NCI-H1930 (cell line): ENCODE measurements at places on chromosomes 11 and 22.

DNA sequence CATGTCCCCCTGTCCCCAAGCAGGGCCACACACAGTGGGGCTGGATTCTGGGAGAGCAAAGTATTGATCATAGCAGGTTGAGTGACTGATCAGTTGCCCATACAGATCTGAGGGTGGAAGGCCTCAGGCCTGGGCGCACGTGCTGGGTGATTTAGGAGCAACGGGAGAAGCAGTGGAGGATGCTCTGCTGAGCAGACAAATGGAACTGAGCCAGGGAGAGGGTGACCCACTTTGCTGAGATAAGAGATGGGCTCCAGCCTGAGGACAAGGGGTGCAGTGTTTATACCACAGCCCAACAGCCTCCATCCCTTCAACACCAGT is 15.0 kb downstream of the GNAZ start:
- no peak for DNase-seq

- DNase-seq: no peak
Observed at GRCh38 chr11:19817265-19817851, 104.7 kb downstream of the NAV2 start.

- peak; percentile 21 for DNase-seq
Observed at GRCh38 chr11:64787526-64788320, 9.4 kb upstream of the SF1 start.

DNA sequence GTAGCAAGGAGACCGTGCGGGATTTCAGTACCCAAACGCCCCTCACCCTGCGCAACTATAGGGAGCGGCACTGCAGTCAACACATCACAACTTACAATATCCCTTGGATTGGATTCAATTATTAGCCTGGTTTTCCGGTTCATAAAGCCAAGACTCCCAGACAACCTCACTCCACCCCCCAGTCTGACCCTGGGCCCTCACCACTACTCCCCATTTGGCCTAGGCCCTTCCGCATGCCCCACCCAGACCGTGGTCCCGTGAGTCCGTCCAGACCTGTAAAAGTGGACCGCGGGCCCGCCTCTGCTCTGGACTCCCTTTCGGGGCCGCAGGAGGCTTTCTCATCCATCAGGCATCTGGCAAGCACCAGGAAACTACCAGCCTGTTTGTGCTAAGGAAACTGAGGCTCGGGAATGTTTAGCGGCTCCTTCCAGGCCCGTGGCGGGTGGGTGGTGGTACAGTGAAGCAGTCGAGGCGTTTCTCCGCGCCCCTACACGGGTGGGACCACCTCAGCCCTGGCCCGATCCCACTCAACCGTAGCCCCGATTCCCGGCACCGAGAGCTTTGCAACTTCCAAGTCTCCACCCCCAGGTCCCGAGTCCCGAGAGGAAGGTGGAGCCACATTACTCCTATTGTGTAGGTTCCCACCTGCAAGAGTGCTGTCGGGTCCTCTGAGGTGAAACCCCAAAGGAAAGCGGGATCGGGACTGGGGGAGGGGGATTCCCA is 679 bp upstream of the DPP3 start:
- DNase-seq: no peak

- DNase-seq: no peak
Observed at GRCh38 chr22:48717076-48717810, 1110.4 kb downstream of the BRD1 start.

GRCh38 chr11:36848660-36849059 is 250.6 kb upstream of the RAG2 start:
- no peak for DNase-seq

- no peak for DNase-seq
Observed at GRCh38 chr22:28430466-28431025, 249.1 kb downstream of the TTC28 start.

DNA sequence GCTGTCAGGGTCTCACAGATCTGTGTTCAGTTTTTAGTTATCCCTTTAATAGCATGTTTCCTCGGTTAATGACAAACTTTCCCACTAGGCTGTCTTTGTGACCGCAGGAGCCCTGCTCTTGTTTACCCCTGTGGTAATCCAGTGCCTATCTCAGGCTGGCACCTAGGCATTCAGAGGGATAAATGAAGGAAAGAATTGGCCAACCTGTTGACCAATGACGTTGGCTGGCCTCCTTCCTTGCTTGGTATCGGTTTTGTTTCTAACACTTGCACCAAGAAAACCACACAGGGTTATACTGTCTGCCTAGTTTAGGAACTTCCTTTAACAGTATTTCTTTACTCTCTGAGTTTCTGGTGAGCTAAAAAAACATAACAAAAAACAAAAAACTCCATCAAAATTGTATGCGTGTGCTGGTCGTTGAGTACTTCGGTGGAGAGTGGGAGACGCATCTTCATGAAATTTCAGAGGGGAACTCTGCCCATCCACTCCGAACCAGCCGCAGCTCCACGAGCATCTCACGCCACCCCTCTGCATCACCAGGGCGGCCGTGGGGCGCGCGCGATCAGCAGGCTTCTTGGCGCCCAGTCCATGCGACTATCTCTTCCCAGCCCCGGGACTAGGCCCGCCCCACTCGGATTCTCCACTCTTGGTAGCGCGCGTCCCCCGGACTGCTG is 563 bp upstream of the ENDOD1 start:
- DNase-seq: no peak

DNA sequence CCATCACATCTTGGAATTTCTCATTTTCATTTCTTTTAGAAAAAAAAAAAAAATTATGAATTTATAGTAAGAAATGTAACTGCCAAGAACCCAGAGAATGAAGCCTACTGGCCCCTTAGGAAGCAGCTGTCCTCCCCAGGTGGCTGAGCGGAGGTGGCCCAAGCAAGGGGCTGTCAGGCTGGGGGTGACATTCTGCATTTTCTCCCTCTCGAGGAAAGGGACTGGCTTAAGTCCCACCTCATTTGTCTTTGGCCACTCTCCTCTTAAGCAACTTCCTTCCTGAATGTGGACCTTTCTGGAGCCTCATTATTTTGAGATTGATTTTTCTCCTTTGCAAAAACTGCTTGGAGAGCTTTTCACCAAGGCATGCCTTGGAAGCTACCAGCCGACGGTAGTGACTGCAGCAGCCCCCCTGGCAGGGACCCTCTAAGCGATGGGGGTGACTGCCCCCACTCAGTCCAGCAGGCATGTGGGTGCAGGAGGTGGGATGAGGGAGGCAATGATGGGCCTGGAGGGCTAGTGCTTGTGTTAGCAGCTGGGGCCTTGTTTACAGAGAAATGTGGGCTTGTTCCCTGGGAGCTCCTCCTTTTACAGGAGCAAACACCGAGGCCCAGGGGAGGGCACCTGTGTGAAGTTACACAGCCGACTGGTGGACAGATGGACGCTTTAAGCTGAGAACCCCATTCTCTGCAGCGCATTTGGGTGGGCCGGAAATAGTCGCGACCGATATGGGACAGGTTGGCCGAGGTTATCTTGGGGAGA is 111.7 kb downstream of the MORC2 start:
- no peak for DNase-seq

DNA sequence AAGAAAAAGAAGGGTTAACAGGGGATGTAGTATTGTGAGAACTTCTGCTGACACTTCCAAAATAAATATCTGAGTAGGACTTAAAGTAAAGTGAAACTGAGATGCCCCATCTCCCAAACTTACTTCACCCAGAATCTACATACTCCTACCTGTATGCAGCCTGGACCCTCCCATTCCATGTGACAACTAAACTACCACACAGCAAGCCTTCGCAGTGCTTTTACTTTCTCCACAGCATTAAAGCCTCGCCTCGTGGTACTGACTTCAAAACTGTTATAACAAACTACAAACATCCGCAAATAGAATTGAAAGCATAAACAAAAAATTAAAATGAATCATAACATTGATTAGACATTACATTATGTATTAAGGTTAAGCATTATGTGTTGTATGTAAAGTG is 985 bp downstream of the MPZL2 start:
- no peak for DNase-seq

DNA sequence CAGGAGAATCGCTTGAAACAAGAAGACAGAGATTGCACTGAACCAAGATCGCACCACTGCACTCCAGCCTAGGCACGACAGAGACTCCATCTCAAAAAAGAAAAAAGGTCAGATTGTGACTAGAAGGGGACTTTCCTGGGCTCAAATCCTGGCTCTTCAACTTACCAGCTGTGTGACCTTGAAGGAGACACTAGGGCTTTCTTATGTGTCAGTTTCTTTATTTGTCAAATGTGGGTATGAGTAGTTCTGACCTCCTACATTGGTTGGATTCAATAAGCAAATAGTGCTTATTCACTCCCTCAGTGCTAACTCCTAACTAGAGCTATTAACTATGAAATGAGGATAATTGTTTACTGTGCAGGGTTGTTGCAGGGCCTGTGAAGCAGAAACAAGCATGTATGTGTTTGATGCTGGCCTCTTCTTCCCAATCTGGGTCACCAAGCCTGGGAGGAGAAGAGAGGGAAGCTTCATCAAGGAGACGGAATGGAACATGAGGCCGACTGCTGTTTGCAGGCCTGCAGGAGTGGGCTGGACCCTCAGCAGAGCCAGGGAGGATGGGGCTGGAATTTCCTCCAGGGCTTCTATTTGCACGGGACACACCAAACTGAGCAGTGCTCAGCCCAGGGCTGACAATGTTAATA is 22.5 kb downstream of the RHOD start:
- no peak for DNase-seq

GRCh38 chr11:19276859-19277808 is 36.4 kb upstream of the E2F8 start:
- DNase-seq: no peak

GRCh38 chr11:27783701-27784355 is 83.6 kb upstream of the BDNF start:
- DNase-seq: no peak

DNA sequence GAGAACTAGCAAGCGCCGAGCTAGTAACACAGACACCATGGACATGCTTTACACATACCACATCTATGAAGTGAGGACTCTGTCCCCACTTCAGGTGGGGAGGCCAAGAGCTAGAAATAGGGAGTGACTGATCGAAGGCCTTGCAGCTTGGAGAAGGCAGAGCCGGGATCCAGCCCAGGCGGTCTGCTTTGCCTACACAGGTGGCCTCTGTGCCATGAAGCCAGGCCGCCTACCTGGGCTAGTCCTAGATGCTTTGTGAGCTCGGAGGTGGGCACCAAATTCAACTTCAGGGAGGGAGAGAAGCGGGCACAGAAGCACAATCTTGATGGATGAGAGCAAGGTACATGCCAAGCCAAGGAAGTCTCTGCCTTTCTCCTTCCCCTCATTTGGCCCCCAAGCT is 117.2 kb downstream of the TIMP3 start:
- no peak for DNase-seq

DNA sequence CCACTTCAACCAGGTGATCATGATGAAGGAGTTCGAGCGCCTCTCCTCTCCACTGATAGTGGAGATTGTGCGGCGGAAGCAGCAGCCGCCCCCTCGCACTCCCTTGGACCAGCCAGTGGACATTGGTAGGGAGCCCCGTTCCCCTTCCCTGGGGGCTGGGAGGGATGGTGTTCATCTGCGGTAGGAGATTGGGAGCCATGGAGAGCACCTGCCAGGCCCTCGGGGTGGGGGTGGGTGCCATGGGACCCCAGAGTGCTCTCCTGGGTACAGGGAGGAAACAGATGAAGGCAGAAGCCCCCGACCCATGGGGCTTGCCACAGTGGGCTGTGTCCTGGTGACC is 7.0 kb downstream of the THAP7 start:
- no peak for DNase-seq

- DNase-seq: no peak
Observed at GRCh38 chr22:33896575-33897447, 23.5 kb downstream of the LARGE1 start.

- DNase-seq: no peak
Observed at GRCh38 chr11:133968300-133968699, 11.5 kb upstream of the IGSF9B start.

DNA sequence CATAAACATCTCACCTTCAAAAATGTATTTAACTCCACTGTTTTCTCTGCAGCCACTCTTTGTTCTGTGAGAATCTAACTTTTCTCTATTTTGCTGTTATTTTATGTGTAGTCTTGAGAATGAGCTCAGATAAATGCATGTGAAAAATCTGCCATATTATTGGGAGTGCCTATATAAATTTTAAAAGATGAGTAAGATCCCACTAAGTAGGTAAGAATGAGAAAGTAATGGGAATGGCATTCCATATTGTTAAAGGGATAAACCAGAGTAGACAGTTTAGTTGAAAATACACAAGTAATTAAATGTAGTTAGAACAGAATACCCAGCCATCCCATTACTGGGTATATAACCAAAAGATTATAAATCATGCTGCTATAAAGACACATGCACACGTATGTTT is 817.2 kb downstream of the FAM181B start:
- DNase-seq: no peak

- DNase-seq: no peak
Observed at GRCh38 chr11:134561331-134561720, 149.3 kb upstream of the B3GAT1 start.

- DNase-seq: no peak
Observed at GRCh38 chr11:11615086-11615485, 6.7 kb downstream of the GALNT18 start.

DNA sequence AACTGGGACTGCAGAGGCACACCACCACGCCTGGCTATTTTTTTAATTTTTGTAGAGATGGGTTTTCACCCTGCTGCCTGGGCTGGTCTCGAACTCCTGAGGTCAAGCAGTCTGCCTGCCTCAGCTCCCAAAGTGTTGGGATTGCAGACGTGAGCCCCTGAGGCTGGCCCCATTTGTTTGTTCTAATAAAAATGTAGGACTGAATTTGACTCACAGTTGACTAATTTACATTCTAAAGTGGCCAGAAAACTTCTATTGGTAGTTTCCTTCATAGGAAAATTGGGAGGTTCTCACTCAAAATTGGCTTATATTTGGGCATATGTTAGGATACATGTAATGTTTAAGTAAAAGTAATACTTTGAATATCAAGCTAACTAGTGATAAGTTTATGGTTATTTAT is 35.0 kb downstream of the PPFIA1 start:
- no peak for DNase-seq

- DNase-seq: no peak
Observed at GRCh38 chr11:133746663-133747306, 98.5 kb downstream of the SPATA19 start.

GRCh38 chr11:125376117-125376516 is 119.9 kb downstream of the FEZ1 start:
- DNase-seq: no peak

- no peak for DNase-seq
Observed at GRCh38 chr11:8059030-8059429, 22.0 kb upstream of the TUB start.

- DNase-seq: no peak
Observed at GRCh38 chr11:92993004-92993403, 23.6 kb downstream of the MTNR1B start.
